ENCODE measurements at places on chromosomes 13 and 19. TPM values are rescaled to one million over a fixed set of nuclear protein-coding genes. Genes with fewer than 3 reads are reported as not detected.

CEACAM19 gene
- 1.5 TPM for total RNA-seq

DNA sequence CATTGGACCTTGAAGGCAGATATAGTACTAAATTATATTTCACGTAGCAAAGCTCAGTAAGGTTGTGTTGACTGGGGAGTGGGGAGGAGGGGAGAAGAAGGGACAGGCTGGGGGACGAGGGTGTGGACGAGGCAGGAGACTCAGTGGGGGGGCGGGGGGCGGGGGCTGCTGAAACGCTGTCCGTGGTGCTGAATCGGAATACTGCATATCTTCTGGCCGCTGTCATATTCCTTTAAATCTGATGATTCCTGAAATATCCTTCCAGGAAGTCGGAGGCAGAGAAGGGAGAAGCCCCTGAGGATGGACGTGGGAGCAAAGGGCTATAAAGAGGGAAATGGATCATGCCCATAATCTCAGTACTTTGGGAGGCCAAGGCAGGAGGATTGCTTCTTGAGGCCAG lies 34.7 kb upstream of the CASP14 start:
- no peak for DNase-seq

DNA sequence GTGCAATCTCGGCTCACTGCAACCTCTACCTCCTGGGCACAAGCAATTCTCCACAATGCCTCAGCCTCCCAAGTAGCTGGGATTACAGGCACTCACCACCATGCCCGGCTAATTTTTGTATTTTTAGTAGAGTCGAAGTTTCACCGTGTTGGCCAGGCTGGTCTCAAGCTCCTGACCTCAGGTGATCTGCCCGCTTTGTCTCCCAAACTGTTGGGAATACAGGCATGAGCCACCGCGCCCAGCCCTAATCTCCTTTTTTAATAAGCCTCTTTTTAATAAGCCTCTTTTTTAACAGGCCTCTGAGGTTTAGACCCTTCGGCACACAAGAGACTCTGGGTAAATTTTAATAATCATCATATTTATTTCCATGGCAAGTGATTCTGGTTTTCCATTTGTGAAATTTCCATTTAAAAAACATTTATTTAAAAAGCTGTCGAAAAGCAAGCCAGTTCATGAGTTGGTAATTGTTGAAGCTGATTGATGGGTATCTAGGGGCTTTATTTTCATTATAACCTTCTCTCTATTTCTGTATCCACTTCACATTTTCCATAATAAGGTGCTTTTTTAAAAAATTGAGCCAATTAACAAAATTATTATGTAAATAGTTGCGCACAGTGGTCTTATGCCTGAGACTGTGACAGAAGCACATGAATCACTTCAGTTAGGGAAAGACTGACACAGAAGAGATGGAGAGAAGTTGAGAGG lies 11.8 kb downstream of the POU2F2 start:
- DNase-seq = no peak

DNA sequence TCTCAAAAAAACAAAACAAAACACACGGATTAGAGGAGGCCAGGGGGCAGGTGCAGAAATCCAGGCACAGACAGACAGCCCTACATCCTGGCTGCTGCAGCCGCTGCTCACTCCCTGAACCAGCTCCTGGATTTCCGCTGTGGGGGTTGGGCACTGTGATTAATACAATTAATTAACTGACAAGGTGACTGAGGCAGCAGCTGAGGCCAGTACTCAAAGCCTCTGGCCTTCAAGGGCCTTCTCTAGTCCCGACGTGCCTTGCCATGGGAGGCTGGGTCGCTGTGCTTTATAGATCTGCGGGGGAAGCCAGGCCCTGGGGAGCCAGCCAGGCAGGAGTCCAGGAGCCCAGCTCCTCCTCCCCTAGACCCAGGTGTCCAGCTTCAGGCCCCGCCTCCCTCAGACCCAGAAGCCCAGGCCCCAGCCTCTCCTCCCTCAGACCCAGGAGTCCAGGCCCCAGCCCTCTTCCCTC lies 4.6 kb downstream of the NECTIN2 start:
- no peak for DNase-seq

DNA sequence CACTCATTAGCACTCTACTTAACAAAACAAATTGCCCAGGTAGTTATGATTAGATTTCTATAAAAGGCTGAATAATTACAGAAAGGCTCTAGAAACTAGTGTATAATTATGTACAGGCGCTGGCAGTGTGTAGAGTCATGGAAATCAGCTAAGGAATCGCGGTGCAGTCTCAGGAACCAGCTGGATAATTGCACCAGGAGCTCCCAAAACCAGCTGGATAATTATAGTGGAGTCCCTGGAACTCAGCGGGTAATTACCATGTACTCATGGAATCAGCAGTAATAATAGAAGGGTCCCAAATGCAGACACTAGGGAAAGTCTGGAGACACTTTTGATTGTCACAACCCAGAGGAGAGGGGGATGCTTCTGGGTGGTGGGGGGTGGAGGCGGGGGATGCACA lies 23.2 kb upstream of the TTYH1 start:
- no peak for DNase-seq

GRCh38 chr19:54444737-54445136 lies 4.3 kb upstream of the LENG8 start:
- DNase-seq = no peak

DNA sequence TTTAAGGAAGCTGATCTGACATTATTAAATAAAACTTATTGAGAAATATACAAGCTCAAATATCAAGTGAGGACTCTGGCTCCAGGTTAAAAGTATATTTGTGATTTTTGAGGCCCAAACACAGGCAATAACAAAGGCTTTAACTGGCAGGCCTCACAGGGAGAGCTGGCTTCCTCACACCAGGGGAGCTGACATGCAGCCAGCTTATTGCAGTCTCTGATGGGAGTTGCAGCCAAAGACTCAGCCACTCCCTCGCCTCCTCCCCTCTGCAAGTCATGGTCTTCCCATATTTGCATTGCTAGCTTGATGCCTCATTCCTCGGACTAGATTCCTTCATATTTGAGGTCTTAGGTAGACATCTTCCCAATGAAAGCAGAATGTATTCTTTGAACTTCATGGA lies 647.1 kb upstream of the SLITRK6 start:
- no peak for DNase-seq

DNA sequence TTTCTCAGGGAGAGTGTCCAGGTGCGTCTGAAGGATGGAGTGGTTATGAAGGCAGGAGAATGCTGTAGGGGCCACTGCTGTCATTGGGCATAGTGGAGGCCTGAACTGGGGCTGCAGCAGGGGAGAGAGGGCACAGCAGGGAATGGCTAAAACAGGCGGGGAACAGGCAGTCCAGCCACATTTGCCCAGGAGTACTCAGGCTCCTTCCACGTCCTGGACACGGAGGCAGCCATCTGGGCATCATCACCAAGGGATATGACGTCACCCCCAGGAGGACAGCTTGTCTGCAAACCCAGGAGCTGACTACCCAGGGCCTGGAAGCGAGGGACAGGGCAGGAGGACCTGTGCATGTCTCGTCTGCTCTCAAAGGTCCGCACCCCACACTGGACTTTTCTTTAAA lies 22.2 kb downstream of the VSTM2B start:
- DNase-seq = no peak

GRCh38 chr19:16661480-16662034 lies 618 bp downstream of the TMEM38A start:
- DNase-seq = no peak

DNA sequence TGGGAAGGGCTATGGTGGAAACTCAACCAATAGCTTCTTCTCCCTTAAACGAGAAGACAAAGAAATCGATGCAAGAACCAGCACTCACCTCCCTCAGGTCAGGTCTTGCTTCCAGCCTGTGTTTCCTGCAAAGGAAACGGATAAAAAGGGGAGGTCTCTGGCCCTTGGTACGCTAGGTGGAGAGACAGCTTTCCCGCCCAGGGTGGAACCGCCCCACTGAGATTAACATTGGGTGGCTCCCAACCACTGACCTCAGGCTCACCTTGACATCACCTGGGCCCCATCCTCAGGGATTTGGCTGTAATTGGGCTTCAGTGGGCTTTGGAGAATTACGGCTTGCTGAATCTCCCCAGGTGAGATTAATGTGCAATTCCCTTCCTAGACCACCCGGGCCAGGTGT lies at the start of gene NLRP7:
Gene NLRP7 (minus strand): TSS at position 150 of the 400 bp plus-strand sequence.
- DNase-seq = no peak

GRCh38 chr13:42348576-42348975 lies 76.6 kb downstream of the AKAP11 start:
- DNase-seq = no peak

KLK11 gene
- not detected for total RNA-seq

- DNase-seq = no peak
These were observed 698.2 kb upstream of the SGCG start for GRCh38 chr13:22482496-22483000.

GRCh38 chr13:99854366-99854765 lies 117.2 kb downstream of the ZIC5 start:
- DNase-seq = no peak

DNA sequence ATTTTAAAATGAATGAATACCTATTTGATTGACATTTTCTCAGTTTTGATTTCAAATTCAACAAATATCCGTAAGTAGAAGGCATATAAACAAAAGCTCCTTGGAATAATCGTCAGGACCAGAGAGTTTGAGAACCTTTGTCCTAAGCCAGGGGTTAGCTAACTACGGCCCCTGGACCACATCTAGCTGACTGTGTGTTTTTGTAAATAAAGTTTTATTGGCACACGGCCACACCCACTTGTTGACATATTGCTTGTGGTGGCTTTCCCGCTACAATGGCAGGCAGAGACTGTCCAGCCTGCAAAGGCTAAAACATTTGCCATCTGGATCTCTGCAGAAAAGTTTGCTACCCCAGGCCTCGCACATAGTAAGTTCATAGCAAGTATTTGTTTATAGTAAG lies 83.4 kb downstream of the GNG7 start:
- no peak for DNase-seq

- DNase-seq = no peak
These were observed 16.9 kb upstream of the AP1M2 start for GRCh38 chr19:10603873-10604459.

EXOC3L2 gene
- total RNA-seq = 1.6 TPM

DNA sequence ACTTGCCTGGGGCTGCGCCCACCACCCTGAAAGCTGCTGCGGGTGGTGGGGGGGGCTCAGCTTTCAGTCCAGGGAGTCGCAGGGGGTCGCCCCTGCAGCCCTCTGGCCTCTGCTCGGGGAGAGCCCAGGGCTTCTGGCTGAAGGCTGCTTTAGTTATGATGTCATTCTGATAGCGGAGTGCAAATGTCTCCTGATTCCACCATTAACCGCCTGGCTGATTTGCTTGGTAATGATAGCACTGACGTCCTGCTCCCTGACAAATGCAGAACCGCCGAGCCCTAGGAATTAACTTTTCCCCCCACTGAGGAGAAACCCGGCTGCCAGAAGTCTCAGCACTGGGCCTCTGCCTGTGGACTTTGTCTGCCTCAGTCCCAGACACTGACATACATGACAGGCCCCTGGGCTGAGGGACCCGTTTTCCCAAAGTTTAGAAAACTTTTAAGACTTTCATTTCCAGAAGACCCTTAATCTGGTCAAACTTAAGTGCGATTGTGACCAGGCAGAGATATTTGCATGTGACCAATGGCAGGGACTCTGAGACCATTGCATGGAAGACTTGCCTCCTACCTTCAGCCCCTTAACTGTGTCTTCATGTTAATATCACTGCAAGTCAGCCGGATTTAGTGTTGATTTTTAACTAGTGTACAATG lies 142.5 kb upstream of the ZNF536 start:
- no peak for DNase-seq

GRCh38 chr13:81563091-81563490 lies 1222.2 kb upstream of the SPRY2 start:
- DNase-seq = no peak

- DNase-seq = no peak
These were observed 249.6 kb downstream of the ENOX1 start for GRCh38 chr13:43537124-43537523.

DNA sequence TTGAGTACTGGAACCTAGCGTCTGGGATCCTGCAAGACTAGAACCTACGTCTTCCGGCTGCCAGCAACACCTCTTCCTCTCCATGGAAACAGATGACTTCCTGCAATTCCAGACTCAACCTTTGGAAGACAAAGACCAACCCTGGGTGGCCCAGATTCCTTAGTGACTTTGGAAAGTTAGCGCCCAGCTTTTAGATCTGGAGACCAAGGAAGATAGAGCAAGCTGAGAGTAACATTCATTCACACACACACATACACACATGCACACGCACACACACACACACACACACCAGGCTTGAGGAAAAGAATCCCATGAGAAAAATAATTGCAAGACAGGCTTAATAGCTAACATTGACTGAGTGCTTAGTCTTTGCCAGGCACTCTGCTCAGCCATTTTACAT lies 788.9 kb downstream of the UQCRFS1 start:
- no peak for DNase-seq

DNA sequence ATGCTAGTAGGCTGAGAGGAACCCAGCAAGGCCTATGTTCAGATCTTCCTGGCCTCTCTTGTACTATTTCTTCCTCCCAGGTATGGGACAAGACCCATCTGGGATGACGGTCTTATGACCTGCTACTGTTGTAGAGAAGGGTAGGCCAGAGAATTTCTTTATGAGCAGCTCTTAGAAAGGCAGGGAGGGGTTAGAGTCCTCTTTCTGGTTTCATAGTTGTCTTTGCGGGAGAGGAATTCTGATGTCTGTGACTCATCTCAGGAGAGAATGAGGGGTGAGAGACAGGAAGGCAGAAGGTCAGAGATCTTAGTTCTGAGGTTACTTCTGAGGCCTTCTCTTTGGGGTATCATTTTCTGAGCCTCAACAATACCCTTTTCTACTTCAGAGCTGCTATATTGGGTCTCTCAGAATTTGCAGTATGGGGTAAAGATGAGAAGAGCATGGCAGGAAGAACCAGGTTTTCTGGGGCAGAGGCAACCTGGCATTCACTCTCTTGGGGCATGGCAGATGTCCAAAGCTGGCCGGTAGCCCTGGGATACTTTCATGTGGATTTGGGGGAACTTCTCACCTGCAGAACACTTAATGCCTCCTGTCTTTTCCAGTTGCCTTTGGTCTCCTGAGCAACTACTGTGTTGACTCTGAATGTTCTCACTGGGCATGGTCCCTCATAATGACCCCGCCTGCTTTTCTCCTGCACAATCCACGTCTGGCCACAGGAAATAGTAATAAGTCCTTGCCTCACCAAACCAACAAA lies 154.4 kb downstream of the GGACT start:
- DNase-seq = no peak

DNA sequence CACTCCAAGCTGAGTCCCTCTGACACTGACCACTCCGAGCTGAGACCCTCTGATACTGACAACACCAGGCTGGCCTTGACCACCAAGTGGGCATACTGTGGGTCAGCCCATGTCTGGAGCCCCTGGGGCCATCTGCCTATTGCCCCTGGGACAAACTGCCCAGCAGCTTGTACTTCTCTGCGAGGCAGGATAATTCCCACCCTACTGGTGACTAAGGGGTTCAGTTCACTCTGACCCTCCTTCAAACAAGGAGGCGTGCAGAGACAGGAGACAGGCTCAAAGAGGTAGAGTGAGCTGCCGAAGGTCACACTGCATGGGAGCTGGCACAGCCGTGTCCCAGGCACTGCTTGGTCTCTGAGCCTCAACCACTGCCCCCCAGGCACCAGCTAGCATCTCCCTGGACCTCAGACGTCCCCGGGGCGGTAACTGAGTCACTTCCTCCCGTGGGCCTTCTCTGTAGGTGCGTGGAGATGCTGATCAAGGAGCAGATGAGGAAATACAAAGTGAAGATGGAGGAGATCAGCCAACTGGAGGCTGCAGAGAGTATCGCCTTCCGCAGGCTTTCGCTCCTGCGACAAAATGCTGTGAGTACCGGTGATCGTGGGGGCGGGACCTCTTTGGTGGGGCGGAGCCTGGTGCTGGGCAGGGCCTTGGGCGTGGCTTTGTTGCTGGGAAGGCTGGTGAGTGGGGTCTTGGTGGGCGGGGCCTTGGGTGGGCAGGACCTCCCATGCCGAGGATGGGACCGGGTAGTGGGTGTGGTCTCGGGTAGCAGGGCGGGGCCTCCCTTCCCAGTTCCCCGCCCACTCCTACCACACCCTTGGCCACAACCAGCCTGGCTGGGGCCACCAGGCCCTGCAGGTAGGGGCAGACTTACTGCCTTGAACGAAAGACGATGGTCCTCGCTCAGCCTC lies 5.8 kb upstream of the USE1 start:
- no peak for DNase-seq
